C1 segment of cervical spinal cord (tissue), 14 donors: ENCODE measurements at places on chromosomes 12 and 14.
A peak's percentile ranks its signal among the peaks of the same experiment; 100 is the strongest.

GRCh38 chr12:96780330-96780729, 126.7 kb upstream of the NEDD1 start:
- DNase-seq: no peak

GRCh38 chr14:67883717-67884116, 64.1 kb downstream of the RAD51B start:
- no peak for DNase-seq

GRCh38 chr12:104707194-104707593, 250.4 kb downstream of the CHST11 start:
- no peak for DNase-seq

DNA sequence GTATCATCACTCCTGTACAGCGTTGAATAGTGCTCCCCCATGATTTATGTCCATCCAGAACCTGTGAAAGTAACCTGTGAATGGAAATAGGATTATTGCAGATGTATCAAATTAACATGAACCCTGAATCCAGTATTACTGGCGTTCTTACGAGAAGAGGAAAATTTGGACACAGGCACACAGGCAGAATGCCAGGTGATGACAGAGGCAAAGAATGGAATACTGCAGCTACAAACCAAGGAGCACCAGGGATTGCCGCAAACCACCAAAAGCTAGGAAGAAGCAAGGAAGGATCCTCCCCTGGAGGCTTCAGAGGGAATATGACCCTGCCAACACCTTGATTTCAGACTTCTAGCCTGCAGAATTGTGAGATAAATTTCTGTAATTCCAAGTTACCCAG, 113.5 kb upstream of the EGLN3 start:
- no peak for DNase-seq

DNA sequence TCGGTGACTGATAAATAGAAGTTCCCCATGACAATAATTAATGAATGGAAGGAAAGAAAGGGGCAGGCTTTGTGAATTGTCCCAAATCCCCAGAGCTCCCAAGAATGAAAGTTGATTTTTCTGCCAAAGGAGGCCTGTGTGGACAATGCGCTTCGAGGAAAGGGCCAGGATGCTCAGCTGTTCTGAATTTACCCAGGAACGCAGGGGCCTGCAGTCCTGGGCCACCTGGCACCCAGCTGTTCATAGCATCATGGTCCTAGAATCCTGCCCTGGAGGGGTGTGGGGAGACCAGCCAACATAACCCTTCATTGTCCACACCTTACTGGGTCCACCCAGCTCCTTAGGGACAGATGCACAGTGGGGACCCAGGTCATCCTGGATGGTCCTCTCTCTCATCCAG, 587.5 kb downstream of the BCL11B start:
- DNase-seq: no peak

- no peak for DNase-seq
Measured at GRCh38 chr14:58296726-58297125, 1.6 kb upstream of the ARID4A start.

DNA sequence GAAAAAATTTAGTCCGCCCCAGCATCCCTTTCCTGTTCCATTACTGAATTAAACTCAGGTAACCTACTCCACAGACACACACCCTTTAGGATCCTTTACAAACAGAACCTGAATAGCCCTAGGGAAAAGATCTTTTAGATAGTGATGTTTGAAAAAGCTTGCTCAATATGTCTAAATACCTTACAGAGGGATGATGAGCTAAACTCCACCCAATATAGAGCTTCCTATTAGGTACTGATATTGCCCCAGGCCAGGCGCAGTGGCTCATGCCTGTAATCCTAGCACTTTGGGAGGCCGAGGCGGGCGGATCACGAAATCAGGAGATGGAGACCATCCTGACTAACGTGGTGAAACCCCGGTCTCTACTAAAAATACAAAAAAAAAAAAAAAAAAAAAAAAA, 50.1 kb downstream of the FERMT2 start:
- no peak for DNase-seq

GRCh38 chr14:78974691-78975090, 804.5 kb downstream of the NRXN3 start:
- no peak for DNase-seq

DNA sequence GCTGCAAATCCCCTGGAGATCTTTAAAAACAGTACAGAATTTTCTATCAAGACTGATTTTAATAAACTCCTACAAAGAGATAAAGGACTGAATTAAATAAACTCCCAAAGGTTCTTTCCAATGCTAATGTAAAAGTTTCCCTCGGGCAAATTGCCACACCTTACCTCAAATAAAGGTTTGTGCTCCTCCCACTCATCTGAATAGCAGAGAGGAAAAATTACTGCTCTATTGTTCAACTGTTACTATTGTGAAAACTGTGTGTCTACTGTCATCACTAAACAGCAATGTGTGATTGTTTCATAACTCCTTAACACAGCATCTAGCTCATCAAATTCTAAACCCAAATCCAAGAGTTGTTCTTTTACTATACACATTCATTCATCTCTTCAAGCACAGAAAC, 3.2 kb downstream of the SPTLC2 start:
- no peak for DNase-seq

- DNase-seq: no peak
Measured at GRCh38 chr14:75783602-75784313, 122.7 kb downstream of the TTLL5 start.

- DNase-seq: no peak
Measured at GRCh38 chr12:96094201-96094600, 58.8 kb upstream of the LTA4H start.

DNA sequence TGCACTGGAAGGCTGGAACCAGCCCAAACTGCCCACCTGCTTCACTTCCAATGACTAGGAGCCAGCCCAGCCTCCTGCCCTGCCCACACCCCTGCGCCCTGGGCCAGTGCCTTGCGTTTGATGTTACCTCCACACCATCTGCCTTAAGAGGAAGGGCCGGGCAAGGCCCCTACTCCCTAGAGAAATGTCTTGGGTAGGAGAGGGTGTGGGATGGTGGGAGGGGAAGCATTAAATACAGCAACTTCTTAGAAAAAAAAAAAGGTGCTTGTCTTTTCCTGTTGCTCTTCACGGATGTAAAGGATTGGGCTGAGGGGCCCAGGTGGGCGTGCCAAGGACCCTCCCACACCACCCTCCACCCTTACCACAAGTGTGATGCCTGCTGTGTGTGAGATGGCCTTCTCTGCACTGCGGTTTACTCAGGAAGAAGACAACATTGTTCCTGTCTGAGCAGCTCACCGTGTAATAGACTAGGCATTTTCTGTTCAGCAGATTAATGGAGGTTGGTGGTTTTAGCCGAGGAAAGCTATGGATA, 99.9 kb downstream of the NINJ2 start:
- DNase-seq: no peak

DNA sequence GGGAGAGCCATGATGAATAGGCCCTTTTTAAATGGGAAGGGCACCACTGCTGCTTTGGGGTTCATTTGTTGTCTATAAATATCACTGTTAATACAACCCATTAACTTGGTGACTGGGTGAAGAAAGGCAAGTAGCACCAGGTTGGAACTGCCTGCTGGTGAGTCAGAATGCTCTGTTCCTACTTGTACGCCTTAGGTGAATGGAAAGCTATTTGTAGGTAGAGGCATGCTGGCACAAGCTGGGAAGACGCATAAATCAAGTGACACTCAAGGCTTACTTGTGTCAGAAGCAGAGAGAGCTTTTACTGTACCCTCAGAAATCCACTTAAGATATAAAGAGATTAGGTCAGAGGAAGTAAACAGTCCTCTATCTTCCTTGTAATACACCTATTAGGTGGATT, 142.5 kb downstream of the TMX1 start:
- DNase-seq: no peak

- DNase-seq: no peak
Measured at GRCh38 chr12:88895634-88896033, 315.4 kb upstream of the KITLG start.

GRCh38 chr12:57620245-57620935, 9.2 kb downstream of the ARHGEF25 start:
- DNase-seq: no peak

- DNase-seq: peak; percentile 97
Measured at GRCh38 chr14:22589096-22589839, at the start of gene DAD1. TSS of gene DAD1 (minus strand) at chr14:22589224. CDS start at chr14:22589157, 67 bp downstream.

DNA sequence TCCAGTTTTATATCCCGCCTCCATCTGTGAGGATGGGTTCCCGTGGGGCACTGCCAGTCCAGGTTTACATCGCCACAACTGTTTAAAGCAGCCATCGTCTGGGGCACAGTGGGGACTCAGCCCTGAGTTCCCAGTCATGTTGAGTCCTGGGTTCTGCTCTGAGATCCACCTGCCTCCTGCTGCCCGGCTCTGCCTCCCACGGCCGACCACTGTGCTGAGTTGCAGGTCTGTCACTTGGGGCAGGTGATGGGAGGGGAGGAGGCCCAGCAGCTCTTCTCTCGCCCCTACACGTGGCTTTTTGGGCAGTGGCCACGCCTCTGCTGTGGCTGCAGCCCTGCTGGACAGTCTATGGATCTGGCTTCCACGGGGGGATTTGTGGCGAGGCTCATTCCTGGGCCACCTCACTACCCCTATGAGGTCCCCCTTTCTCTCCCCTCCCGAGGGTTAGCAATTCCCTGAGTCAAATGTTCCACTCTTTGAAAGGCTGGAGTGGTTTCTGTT, 143.0 kb downstream of the ADGRD1 start:
- DNase-seq: no peak

DNA sequence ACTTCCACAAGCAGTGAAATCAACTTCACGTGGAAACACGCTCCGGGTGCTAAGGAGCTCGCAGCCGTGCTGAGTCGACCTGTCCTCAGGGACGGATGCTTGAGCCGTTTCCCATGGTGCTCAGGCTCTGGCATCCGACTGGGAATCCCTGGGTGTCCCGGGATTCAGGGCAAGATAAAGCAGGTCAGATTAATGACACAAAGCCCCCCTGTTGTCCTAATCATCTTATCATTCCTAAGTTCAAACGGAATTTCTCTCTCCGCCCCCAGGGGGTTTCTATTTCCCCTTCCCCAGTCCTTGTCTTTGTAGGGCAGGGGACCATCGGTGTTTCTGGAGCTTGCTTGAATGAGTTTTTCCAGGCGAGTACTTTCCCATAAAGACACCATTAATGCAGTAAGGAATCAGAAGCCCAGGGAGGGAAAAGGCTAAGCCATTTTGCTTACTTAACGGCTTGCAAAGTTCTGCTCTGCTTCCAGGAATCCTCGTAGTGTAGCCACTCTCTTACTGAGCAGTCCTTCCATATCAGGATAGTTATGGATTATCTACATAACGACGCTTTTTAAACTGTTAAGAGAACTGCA, 116.5 kb downstream of the TMEM132C start:
- DNase-seq: no peak

DNA sequence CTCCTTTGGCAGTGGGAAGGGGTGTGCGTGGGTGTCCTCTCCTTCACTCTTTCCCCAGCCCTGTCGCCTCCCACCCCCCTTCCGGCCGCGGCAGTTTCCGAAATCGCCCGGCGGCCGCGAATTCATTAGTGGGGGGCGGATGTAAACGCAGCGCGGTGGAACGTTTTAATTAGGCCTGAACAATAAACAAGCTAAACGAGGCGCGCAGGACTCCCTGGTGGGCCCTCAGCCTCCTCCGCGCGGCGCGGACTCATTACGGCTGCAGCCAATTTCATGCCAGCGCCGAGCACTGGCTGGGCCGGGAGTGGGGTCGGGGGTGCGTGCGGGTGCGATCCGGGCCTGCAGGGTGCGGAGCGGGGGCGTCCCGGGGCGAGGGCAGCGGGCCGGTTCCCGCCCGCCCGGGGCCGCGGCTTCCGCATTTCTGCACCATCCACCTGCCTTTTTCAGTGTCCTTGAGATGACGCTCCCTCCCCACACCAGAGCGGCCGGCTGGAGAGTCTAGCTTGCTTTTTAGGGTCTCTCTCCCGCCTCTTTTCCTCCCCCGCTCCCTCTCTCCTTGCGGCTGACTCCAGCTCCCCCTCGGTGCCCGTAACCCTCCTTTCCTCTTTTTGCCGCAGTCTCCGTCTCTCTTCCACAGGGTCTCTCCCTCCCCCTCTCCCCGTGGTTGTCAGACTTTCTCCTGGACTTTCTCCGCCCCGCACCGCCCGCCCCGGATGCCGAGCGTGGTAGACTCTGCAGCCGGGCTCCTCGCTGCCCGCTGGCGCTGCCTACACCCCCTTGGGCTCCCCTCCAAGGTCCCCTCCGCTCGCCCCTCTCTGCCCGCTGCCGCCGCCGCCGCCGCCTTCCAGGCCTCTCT, at the start of gene CISTR:
Gene CISTR (minus strand): TSS at position 644 of the 856 bp plus-strand sequence.
- no peak for DNase-seq

- DNase-seq: no peak
Measured at GRCh38 chr12:123040106-123040505, 59.6 kb downstream of the ARL6IP4 start.

- DNase-seq: no peak
Measured at GRCh38 chr14:54698501-54698900, 131.6 kb downstream of the SAMD4A start.

DNA sequence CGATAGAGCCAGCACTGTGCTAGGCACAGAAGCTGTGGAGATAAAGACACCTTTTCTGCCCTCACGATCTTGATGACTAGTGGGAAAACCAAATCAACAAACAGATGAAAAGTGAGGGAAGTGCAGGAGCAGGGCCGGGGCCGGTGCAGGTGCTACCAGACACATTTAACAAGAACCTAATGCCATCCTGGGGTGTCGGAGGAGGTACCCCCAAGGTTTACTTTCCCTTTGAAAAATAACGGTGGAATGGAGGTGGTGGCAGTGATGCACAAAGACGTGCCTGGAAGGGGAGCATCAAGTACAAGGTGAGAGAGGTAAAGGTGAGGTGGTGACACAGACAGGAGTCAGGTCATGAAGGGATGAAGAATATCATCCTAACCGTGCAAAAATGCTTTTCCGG, 22.1 kb downstream of the SLC6A13 start:
- DNase-seq: no peak

- DNase-seq: no peak
Measured at GRCh38 chr12:71730936-71731335, 23.7 kb upstream of the RAB21 start.

DNA sequence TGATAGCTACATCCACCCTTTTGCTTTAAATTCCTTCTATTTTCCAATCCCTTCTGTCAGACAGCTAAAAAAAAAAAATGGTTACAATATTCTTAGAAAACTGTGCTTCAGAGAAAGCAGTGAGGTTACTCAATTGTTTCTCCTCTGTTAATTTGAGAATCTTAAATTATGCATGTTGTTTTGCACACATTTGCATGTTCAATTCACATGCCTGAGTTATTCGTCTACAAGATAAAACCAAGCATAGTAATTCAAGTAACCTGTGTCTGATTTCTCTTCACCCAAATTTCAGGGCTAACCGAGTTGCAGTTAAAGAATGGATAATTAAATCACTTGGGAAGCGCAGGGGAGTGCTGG, 81.0 kb upstream of the MED13L start:
- DNase-seq: no peak

- DNase-seq: no peak
Measured at GRCh38 chr12:52149651-52150241, 42.1 kb downstream of the KRT80 start.

DNA sequence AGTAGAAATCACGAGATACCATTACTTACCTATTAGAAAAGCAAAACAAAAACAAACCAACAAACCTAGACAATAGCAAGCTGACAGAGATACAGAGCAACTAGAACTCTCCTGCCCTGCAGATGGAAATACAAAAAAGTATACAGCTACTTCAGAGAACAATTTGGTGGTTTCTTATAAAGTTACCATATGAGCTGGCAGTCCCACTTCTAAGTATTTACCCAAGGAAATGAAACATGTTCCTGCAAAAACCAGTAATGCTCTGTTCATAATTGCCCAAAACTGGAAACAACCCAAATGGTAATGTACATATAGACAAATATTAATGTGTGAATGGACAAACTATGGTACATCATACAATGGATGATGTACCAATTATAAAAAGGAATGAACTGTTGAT, 31.7 kb downstream of the FUT8 start:
- DNase-seq: no peak

- no peak for DNase-seq
Measured at GRCh38 chr14:62143245-62143644, 381.0 kb downstream of the SNAPC1 start.

GRCh38 chr14:96187216-96188031, 17.2 kb upstream of the BDKRB2 start:
- DNase-seq: no peak
